ENCODE measurements at places on chromosomes 2 and 18. TPM values are rescaled to one million over a fixed set of nuclear protein-coding genes. Genes with fewer than 3 reads are reported as not detected.

DNA sequence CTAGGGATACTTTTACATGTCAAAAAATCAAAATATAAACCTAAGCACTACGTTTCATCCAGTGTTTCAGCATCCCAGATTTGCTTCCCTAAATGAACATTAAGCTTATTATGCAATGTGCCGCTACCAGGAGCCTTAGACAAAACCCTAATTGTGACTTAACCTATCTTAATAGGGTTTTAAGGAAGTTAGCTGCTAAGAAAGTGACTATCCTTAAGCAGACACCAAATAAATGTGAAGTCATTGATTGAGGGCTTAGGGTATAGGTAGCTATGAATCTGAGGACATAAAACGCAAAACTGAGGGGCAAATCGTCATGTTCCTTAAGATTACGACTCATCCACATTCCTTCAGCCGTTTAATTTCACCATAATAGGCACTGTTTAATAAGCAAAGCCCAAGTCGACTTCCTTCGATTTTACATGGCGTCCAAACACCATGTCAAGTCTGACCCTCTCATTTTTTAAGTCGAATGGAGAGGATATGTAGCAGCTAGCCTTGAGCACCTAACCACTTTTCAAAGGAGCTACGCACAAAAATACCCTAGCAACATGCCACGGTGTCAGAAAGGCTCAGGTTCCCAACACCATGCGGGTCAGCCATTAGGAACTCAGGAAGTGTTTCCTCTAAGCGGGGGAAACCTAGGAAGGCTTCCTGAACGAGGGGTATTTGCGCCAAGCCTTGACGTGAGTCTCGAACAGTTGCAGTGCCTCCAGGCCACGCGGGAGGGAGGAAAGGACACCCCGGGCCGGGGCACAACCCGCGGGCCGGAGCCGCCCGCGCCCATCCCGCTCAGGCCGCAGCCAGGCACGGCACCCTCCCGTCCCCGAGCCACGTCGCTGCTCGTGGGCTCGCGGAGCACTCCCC, 1.0 kb downstream of the HDLBP start:
- no peak for DNase-seq

- no peak for DNase-seq
Observed at GRCh38 chr2:241069821-241070281, 32.2 kb downstream of the MTERF4 start.

DNA sequence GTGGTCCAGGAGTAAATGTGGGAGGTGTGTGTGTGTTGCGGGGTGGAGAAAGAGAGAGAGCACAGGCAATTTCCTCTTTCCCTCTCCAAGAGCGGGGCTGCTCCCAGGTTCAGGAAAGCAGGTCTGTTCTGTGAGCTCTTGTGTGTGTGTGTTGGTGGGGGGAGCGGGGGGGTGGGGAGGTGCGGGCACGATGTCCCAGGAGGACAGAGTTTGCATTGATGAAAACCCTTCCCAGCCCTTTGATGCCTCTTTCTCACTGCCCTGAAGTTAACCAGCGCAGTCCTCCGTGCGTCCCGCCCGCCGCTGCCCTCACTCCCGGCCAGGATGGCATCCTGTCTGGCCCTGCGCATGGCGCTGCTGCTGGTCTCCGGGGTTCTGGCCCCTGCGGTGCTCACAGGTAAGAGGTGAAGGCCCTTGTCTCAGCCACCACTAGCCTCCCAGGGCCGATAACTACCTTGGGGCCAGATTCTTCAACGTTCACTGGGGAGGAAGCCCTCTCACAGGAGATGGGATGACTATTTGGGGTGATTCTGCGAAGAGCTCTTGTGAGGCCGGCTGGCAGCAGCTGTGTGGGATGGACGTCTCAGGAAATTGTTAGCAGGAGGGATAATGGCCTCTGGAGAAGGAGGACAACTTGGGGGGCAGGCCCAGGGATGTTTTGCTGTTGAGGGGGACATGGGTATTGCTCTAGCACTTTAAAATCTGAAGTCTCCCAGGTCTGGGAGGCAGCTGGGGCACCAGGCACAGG, at the start of gene SNORC:
Gene SNORC (plus strand): TSS at position 247 of the 748 bp plus-strand sequence. CDS start 78 bp downstream, at position 325.
- DNase-seq = no peak

- no peak for DNase-seq
Observed at GRCh38 chr2:55721596-55722215, 28.1 kb upstream of the PNPT1 start.

Gene PRSS56
- not detected for total RNA-seq

All from SJSA1 (cell line).